ENCODE measurements at places on chromosomes 5 and 9. TPM values are rescaled to one million over a fixed set of nuclear protein-coding genes. Genes with fewer than 3 reads are reported as not detected.

GRCh38 chr9:3288686-3289085, 237.1 kb downstream of the RFX3 start:
- no peak for DNase-seq

DNA sequence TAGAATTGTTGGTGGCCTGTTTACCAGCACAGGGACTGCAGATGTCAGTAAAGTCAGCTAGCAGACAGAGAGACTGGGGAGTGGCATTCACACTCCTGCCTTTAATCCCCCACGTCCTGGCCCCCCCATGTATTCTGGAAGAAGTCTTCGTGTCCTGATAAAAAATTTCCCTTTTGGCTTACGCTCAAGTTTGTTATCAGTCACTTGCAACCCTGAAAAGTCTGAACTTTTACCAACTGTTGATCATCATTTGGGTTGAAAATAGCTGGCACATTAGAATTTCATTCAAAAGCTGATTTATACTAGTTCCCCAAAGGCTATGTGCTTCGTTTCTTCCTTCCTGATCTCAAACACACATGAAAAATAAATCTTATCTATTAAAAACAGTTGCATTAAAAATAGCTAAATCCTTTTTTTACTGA, 5.8 kb upstream of the CRHBP start:
- DNase-seq = peak; percentile 29

GRCh38 chr9:99998266-99998665, 91.8 kb downstream of the STX17 start:
- no peak for DNase-seq

DNA sequence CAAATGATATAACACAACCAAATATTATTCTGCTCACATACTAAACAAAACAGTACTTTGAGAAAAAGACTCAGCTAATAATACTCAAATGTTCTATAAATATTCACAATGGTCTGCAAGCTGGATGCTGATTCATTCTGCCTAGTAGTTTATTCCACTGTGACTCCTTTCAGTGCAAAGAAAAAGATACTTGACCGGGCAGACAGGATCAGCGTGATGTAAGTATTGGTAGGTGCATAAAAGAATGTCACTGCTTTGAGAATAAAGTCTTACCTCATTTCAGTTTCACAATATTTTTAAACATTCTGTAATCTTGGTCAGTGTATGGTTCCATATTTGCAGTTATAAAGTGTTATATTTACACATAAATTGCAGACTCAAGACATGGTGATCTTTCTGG, 223.0 kb upstream of the NUDT12 start:
- no peak for DNase-seq

GRCh38 chr9:106969696-106970095, 106.7 kb downstream of the ZNF462 start:
- no peak for DNase-seq

- DNase-seq = no peak
These were observed 166.5 kb upstream of the PHYKPL start for GRCh38 chr5:178398901-178399700.

DNA sequence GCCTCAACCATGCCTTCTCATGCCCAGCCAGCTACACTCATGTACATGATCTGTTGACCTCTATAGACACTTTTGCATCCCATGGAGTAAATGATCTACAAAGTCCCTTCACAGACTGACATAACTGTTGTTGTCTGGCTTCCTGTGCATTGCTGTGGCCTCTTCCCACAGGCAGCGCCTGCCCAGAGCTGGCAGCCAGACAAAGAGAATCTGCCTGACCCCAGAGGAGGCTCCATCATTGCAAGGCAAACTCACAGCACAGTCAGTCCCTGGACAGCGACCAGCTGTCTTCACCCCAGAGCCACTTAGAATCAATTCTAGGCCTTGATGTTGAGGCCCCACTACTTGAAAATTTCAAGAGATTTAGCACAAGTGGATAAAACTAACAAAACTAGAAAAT, 65.5 kb downstream of the INSYN2B start:
- peak; percentile 41 for DNase-seq

- no peak for DNase-seq
These were observed 279.1 kb upstream of the EFNA5 start for GRCh38 chr5:107949688-107950341.

- no peak for DNase-seq
These were observed 469.1 kb downstream of the ZSWIM6 start for GRCh38 chr5:61801174-61801573.

DNA sequence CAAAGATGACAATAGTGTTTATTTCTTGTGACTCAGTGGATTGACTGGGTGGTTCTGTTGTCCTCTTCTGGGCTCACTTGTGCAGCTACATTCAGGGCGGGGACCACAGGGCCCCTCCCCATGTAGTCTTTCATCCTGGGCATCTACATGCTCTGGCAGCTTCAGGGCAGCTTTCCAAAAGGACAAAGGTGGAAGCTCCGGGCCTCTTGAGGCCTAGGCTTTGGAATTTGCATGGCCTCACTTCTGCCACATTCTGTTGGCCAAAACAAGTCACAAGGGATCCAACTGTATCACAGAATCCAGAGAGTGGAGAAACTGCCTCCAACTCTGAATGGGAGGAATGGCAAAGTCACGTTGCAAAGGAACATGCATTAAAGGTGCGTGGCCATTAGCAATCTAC, 64.3 kb downstream of the ARHGAP26 start:
- DNase-seq = no peak

The PIGO gene
- total RNA-seq = 18.0 TPM

The SLC34A1 gene
- not detected for total RNA-seq

The POU5F2 gene
- 1.2 TPM for total RNA-seq

The CYLC2 gene
- not detected for total RNA-seq

Data from dermis blood vessel endothelial cell (primary cell).